NCI-H774 (cell line): ENCODE measurements at places on chromosomes 16 and 17.

- DNase-seq = no peak
Observed at GRCh38 chr16:85898521-85899442, at the start of gene IRF8. Gene IRF8, plus strand, starts transcription at chr16:85899162. Its CDS starts 3,854 bp downstream, at chr16:85903016.

DNA sequence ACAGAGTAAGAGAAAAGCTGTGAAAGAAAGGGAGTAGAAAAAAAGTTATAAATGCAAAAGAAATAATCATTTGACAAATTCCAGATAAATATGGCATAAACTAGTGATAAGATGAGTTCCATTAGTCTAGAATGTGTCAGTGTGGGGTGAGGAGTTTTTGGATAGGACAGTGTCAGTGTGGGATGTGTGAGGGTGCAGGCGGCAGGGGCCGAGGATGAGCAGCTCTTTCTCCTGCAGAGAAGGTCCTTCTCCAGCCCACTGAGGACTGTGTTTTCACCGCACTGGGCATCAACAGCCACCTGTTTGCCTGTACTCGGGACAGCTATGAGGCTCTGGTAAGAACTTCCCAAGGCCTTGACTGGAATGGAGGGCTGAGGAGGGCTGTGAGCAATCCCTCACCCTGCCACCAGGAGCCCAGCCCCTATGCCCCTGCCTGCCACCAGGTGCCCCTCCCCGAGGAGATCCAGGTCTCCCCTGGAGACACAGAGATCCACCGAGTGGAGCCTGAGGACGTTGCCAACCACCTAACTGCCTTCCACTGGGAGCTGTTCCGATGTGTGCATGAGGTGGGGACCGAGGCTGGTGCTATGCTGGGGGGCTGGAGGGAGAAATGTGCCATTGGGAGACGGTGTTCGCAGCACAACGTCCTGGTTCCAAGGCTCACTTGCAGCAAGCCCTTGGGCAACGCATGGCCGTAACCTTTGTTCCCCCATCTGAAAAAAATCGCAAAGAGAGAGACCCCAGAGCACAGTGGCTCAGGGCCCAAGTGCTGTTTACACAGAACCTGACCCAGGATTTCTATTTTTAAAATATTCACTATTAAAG is 13.1 kb downstream of the RAPGEFL1 start:
- no peak for DNase-seq

GRCh38 chr17:47898241-47898640 is 2.2 kb downstream of the SP2 start:
- DNase-seq = no peak

DNA sequence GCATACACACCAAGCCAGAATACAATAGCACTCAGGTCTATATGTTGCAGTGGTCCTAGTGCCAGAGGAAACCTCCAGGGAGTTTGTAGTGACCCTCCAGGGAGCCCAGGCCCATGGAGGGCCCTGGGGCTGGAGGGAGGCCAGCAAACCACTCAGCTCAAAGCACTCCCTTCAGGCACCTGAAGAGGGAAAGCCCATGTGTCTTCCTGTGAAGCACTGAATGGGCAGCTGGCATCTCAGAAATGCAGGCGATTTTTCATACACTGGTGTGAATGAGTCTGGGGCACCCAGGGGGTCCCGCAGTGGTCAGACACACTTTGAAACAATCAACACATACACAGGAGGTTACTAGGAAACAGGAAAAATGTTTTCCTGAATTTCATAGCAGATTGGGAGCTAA is 12.8 kb downstream of the TBC1D26 start:
- no peak for DNase-seq

- no peak for DNase-seq
Observed at GRCh38 chr16:89253548-89254287, 36.2 kb downstream of the ZNF778 start.

GRCh38 chr17:40019140-40019991 is 4.1 kb downstream of the CSF3 start:
- DNase-seq = no peak

- no peak for DNase-seq
Observed at GRCh38 chr16:54240271-54241129, 46.1 kb downstream of the IRX3 start.

- no peak for DNase-seq
Observed at GRCh38 chr17:67491681-67492024, 114.6 kb downstream of the PITPNC1 start.

DNA sequence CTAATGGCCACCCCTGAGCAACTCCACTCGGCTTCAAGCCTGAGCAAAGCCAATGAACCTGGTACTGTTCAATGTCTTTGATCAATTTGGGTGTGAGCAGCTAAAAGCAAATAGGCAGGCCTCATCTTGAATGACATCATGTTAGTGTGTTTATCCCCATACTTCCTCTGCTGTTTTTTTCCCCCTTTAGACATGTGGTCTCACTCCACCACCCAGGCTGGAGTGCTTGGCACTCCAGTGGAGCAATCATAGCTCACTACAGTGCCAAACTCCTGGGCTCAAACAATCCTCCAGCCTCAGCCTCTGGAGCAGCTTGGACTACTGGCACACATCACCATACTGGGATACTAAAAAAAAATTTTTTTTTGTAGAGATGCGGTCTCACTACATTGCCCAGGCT is 75.4 kb downstream of the ARHGAP17 start:
- no peak for DNase-seq

DNA sequence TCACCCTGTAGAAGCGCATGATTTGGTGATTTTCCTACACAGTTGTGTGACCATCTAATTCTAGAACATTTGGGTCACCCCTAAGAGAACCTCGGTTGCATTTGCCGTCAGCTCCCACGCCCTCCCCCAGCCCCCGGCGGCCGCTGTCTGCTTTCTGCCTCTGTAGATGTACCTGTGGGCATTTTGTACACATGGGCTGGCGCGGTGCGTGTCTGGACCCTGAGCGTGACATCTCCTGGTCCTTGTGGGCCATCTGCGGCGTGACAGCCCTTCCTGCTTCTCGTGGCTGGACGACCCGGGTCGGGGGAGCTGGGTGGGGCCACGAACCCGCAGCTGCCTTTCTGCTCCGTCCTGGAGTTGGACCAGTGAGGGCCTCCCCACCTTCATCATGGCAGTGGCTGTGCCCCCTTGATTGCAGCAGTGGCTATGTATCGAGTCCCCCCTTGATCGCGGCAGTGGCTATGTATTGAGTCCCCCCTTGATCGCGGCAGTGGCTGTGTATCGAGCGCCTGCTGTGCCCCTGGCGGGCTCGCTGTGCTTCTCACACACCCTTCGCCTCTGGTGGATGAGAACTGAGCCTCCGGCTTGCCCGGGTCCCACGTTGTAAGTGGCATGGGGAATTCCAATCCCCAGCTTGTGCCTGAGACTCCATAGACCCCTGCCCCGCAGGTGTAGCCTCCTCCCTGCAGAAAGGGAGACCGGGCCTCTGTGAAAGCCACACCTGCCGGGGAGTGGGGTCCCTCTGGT is 24.1 kb downstream of the GSE1 start:
- no peak for DNase-seq

- no peak for DNase-seq
Observed at GRCh38 chr17:42559075-42559474, 2.9 kb upstream of the COASY start.

DNA sequence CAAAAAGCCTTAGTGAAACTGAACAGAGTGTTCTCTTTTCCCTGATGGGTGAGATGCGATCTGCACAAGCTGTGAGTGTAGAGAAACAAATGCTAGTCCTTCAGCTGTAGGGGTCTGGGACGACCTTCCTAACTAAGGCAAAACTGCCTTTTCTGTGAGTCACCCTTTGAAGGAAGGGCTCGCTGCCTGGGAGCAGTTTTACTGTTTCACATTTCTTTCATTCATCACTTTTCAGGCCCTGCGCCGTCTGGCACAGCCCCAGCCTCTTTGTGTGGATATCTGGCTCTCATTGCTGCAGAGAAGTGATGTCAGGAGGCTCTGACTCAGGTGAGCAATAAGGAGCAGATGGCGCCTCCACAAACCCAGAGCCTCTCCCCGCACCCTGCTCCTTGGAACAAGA is 57.4 kb downstream of the HS3ST3A1 start:
- DNase-seq = no peak

DNA sequence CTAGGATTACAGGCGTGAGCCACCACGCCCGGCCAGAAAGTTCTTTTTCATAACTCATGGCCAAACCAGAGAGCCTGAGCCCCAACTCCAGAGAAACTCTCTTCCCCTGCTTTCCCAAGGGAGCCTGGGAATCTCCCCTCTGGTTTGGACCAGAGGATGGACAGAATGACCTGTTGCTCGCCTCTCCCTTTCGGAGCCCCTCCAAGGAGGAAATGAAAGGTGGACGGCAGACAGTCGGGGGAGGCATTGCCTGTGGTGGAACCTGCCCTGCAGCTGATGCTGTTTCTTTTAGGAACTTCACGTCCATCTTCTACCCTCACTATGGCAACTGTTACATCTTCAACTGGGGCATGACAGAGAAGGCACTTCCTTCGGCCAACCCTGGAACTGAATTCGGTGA is 65.5 kb downstream of the SCNN1B start:
- DNase-seq = no peak

DNA sequence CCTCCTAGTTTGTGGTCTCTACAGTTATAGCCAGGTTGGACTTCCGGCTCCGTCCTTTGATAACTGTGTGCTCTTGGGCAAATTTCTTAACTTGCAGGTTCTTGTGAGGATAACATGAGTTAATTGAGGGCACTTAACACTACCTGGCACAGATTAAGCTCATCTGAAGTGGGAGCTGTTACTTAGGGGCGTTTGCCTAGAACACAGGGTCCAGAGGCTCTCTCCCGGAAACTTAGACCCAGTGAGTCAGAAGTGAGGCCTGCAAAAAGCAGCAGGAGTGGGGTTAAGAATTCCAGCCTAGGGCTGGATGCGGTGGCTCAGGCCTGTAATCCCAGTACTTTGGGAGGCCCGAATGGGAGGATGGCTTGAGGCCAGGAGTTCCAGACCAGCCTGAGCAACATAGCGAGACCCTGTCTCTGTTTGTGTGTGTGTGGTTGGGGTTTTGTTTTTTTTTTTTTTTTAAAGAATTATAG is 1.4 kb downstream of the MVP start:
- no peak for DNase-seq

GRCh38 chr17:7101531-7101930 is 13.1 kb downstream of the ASGR2 start:
- DNase-seq = no peak

- DNase-seq = peak; percentile 64
Observed at GRCh38 chr17:78484271-78485246, 92.6 kb downstream of the DNAH17 start.

- peak; percentile 82 for DNase-seq
Observed at GRCh38 chr17:79777894-79778503, at the start of gene CBX2. Gene CBX2, plus strand, starts transcription at chr17:79778148. Its CDS starts 88 bp downstream, at chr17:79778236.

DNA sequence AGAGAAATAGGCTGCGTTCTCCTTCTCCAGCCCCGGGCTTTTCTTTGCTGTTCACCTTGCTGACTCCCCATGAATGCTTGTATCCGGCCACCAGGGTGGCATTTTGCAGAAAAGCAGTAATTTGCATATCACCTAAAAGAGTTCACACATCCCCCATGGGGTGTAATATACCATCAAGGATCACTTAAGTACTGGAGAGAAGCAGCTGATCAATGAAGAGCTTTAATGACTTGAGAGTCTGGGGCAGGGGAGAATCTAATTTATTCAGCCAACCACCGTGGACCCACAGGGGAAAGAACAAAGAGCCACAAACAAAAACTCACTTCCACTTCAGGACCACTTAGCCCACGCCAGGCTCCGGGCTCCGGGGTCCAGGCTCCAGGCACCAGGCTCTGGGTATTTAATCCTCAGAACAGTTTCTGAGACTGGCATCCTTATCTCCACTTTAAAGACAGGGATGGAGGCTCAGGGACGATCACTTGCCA is 33.9 kb upstream of the SEC14L1 start:
- no peak for DNase-seq

DNA sequence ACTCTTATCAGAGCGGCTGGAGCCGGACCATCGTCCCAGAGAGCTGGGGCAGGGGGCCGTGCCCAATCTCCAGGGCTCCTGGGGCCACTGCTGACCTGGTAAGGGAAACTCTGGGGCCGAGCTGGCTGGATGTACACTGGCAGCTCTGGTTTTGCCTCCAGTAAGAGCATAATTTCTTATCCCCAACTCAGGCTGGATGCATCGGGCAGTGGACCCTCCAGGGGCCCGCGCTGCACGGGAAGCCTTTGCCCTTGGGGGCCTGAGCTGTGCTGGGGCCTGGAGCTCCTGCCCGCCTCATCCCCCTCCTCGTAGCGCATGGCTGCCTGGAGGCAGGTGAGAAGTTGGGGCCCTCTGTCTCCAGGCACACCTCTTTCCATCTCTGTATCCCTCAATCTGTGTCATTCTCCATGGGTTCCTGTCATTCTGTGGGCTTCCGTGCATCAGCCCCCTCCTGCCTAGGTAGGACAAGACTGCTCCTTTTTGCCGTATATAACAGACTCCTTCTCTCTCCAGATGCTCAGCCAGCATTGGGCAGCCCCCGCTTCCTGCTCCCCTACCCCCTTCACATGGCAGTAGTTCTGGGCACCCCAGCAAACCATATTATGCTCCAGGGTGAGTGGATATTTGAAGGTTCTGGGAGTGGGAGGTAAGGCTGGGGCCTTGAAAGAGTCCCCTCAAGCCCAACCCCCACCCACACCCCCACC is 9.4 kb upstream of the TMEM88 start:
- no peak for DNase-seq

- DNase-seq = peak; percentile 45
Observed at GRCh38 chr17:64662774-64663367, 764 bp upstream of the SMURF2 start.

GRCh38 chr17:34926661-34927060 is 34.6 kb downstream of the CCT6B start:
- DNase-seq = no peak

- DNase-seq = no peak
Observed at GRCh38 chr16:4261557-4262172, 11.2 kb downstream of the TFAP4 start.

GRCh38 chr17:74922172-74922571 is 883 bp downstream of the USH1G start:
- DNase-seq = no peak

DNA sequence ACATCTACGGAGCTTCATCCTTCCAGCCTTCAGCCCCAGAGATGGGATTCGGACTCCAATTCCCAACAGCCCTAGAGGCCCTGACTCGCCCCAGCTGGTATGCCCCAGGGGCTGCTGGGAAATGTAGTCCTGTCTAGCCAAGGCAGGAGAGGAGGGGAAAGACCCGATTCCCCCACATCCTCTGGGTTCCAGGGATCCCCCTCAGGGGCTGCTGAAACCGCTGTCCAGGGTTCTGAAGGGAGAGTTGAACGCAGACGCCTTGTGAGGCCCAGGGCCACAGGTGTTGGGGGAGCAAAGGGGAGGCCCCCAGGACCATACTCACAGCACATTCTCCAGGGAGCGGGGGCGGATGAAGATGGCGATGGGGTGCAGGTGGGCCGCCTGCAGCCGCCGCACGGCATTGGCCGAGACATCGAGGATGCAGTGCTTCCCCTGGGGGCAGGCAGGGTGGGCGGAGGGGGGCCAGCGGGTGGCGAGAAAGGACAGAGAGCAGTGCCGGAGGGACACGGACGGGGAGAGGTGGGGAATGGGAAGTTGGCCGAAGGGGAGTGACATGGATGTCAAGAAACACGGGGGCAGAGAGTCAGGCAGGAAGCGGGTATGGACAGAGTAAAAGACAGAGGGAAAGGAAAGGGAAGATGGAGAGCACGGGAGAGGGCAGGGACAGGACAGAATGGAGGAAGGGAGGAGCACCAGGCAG is 12.6 kb upstream of the ASGR1 start:
- DNase-seq = no peak
